ENCODE measurements at places on chromosomes 3 and 15.

GRCh38 chr15:47696351-47696750 lies 21.0 kb upstream of the SEMA6D start:
- DNase-seq, result no peak

DNA sequence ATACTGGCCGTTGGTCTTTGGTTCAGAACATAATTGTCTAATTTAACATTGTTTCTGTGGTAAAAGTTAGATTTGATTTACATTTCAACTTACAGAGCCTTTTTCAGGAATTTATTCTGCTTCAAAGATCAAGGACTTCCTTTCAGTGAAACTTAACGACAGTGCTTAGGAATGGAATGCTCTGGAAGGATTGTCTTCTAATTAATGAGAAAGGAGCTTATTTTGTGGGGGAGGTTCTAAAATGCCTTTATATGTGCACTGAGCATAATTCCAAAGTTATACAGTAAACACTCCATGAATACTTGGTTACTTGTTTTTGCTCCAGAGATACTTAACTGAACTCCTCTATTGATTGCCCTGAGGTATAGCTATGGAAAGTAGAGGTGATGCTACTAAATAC lies 75.7 kb downstream of the CACNA1D start:
- DNase-seq, result no peak

DNA sequence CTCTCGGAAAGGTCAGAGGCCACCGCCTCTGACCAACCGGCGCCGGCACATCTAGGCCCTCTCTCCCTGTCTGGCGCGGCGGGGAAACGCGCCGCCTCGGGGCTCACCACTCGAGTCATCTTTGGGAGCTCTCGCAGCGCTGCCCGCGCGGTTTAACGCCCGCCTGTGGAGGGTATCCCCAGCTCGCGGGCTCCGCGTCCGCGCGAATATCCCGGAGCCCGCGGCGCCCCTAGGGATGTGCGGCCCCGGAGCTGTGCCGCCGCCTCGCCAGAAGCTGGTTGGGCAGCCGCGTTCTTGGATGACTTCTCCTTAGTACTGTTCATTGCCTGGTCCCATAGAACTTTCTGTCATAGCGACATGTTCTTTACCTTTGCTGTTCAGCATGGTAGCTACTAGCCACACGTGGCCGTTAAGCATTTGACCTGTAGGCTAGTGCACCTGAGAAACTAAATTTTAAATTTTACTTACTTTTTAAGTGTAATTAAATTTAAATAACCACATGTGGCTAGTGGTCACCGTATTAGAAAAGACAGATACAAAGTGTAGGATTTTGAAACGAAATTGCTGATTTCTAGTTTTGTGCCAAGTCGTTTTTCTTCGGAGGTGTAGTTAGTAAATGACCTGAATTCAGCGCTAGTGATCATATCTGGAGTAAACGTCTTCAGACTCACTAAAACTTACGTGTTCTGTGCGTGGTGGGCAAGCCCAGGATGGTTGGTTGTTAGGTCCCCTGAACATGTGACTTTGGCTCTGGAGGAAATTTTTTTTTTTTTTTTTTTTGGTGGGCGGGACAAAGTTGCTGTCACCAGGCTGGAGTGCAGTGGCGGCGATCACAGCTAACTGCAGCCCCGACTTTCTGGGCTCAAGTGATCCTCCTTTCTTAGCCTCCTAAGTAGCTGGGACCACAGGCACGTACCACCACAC lies 835 bp downstream of the ARIH2 start:
- DNase-seq, result peak; percentile 30

DNA sequence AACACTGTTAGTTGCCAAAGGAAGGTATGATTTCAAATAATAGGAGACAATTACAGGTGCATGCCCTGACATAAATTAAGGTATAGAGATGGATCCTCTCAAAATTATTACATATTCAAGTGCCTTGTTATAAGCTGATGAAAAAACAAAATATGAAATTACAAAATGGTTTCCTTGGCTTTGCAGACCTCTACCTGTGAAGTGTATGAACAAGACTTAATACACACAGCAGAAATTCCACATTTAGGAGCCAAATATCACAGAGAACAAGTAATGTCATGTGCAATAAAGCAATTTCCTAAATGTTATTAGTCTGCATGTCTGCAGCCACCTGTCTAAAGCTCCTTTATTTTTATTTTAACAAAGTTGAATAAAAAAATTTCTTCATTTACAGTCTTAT lies 151.5 kb downstream of the ALCAM start:
- DNase-seq, result no peak

DNA sequence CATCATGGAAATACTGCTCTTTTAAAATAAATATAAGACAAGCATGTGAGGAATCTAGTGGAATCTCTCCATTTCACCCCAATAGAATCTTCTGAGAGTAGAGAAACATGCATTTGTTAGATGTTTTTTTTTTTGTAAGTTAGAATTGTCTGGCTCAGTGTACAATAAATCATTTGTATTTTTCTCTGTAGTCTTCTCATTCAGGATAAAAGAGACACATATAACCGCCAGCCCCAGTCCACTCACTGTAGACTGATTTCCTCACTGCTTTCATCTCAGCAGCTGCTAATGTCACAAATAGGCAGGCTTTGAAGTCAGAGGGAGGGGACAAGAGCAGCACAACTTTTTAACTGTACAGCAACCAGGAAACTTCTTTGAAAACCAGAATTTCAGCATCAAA lies 140.2 kb upstream of the RBMS3 start:
- no peak for DNase-seq

DNA sequence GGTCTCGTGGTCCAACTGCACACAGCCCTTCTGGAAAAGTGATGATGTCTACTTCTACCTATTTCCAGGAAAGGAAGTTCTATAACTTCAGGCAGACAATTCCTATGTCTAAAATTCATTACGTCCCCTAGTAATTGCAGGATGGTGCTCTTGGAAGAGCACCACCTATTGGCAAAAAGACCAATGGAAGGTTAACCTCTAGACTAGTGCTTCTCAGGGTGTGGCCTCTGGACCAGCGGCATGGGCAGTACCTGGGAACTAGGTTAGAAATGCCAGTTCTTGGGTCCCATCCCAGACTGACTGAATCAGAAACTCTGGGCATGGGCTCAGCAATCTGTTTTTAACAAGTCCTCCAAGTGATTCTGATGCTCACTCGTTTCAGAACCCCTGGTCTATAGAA lies 258.3 kb upstream of the ICE2 start:
- no peak for DNase-seq

- no peak for DNase-seq
Measured at GRCh38 chr3:13251166-13251903, 168.8 kb downstream of the NUP210 start.

DNA sequence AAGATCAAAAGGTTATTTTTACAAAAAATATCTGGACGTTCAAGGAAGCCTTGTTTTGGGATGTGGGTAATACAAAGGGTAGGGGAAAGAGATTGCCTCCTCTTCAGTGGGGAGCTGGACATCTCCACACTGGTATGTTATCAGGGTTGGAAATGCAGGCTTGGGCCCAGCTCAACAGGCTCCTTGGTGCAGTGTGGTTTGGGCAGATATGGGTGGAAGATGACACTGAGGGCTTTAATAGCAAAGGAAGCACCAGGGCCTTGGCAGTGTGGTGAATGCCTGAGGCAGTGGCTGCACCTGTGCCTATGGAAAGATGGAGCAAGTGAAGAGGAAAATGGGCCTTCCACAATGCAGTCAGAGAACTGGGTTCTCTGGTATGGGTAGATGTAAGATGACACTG lies 11.2 kb upstream of the MED12L start:
- DNase-seq, result no peak

GRCh38 chr15:40372981-40373380 lies 9.5 kb upstream of the KNSTRN start:
- DNase-seq, result no peak

GRCh38 chr3:150889106-150889505 lies 16.1 kb downstream of the MINDY4B start:
- no peak for DNase-seq

GRCh38 chr3:154023148-154023547 lies 98.0 kb upstream of the ARHGEF26 start:
- DNase-seq, result no peak

DNA sequence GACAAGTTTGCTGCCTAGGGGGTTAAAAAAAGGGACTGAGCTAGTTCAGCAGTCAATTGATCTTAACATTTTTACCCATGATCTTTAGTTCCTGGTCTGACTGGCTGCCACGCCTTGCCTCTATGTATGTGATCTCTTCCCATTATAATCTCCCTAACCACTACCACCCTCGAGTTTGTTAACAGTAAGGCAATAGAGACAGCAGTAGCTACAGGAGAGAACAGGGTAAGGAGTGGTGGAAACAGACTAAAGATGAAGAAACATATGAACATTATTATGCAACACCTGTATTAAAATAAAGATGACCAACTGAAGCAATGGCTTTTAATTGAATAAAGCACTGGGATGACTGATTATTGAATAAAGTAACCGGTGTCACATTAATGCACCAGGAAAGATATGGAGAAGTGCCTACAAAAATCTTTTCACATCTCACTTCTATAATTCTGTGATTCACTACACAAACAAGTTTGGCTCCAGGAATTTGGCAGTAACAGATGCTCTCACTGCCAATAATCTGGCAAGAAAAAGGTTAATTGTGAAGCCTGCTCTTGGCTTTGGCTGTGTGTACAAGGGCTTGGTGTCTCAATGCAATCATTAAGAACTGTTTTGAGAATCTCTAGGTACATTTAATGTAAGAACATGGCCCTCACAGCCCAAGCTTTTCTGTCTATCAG lies 95.7 kb downstream of the HHLA2 start:
- DNase-seq, result no peak

- DNase-seq, result no peak
Measured at GRCh38 chr15:83565553-83566159, 88.3 kb upstream of the ADAMTSL3 start.

DNA sequence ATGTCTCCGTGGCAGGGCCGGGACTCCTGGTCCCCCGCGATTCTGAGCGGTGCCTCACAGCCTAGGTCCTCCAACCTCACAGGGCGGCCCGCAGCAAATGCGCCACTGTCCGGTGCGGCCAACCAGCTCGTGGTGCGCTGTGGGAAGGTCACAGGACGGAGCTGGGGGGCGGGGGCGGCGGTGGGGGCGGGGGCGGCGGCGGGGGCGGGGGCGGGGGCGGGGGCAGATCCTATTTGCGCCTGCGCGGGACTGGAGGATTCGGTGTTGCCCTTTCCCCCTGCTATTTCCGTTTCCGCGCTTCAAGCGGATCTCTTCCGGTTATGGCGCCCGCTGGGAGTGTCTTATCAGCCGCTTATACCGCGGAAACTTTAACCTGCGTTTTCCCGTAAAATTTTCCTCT lies 106.7 kb upstream of the SNRPN start:
- no peak for DNase-seq

- no peak for DNase-seq
Measured at GRCh38 chr3:52065264-52065756, 8.9 kb upstream of the DUSP7 start.

- DNase-seq, result no peak
Measured at GRCh38 chr3:169250000-169250399, 413.5 kb downstream of the MECOM start.

GRCh38 chr15:68231102-68231818 lies 1.7 kb upstream of the CLN6 start:
- DNase-seq, result no peak

DNA sequence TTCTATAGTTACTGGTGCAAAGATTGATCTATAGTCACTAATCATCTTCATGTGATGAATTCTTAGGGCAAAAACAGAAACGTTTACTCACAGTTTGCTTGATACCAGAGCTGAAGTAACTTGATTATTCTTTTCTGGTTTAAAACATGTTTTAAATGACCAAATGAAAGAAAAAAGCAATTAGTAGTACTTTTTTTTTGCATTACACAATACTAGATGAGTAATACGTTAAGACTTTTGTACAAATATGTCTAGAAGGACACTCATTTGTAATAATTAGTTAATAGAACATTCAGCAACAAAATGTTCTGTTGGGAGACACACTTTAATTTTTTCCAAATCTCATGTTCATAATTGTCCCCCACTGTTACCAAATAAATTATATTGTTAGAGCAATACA lies 523.2 kb downstream of the SOX2 start:
- no peak for DNase-seq

- DNase-seq, result no peak
Measured at GRCh38 chr3:8842293-8842692, 72.9 kb upstream of the OXTR start.

GRCh38 chr3:89114841-89115223 lies 7.4 kb downstream of the EPHA3 start:
- no peak for DNase-seq

GRCh38 chr15:78085928-78086327 lies 6.4 kb upstream of the SH2D7 start:
- DNase-seq, result no peak

DNA sequence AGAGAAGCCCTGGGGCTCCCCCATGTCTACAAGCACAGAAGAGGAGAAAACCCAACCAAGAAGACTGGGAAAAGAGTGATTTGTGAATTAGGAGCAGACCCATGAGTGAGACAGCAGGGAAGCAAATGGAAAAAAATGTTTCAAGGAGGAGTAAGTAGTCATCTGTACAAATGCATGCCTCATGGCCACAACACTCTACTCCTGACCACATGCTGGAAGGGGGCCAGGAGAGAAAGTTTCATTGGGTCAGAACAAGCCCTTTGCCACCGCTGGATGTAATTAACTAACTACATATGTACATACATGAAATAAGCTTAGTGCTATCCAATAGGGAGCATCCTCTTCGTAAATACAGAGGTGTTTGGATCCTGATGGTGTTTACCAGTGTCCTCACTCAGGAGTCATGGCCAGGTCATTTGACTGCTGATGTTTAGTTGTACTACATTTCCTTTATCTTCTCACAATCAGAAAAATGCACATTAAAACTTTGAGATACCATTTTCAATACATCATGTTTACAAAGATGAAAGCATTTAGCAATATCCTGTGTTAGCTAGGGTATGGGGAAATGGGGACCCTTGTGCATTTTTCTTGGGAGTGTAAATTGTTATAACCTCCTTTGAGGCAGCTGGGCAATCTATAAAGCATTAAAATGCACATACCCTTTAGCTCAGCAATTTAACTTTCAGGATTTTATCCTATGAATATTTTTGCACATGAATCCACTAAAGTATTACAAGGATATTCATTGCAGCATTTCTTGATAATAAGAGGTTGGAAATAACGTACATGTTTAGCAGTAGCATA lies 27.1 kb downstream of the CLRN1 start:
- DNase-seq, result no peak

- DNase-seq, result no peak
Measured at GRCh38 chr3:188944108-188944507, 227.7 kb upstream of the TPRG1 start.

- DNase-seq, result no peak
Measured at GRCh38 chr15:31537770-31538592, 211.3 kb downstream of the KLF13 start.

All from stimulated activated CD8-positive, alpha-beta memory T cell treated with anti-CD3 and anti-CD28 coated beads, Interleukin-12 subunit alpha, Interleukin-12 subunit beta, amount 100 ng/mL, for 4 hours (primary cell).